ENCODE measurements at places on chromosomes 2 and 18. TPM values are rescaled to one million over a fixed set of nuclear protein-coding genes. Genes with fewer than 3 reads are reported as not detected.

- DNase-seq: peak; percentile 64
These were observed 61.2 kb upstream of the GPC1 start for GRCh38 chr2:240374085-240374907.

GRCh38 chr2:25204190-25204838 lies 35.9 kb upstream of the POMC start:
- no peak for DNase-seq

GAREM1 gene
- total RNA-seq: 2.0 TPM

MYO5B gene
- total RNA-seq: 2.0 TPM

C2orf80 gene
- not detected for total RNA-seq
